ENCODE measurements at places on chromosomes 5 and 9. TPM values are rescaled to one million over a fixed set of nuclear protein-coding genes. Genes with fewer than 3 reads are reported as not detected.

Gene ARPC5L
- total RNA-seq = 22.7 TPM

Gene CAMK4
- 0.90 TPM for total RNA-seq

Gene PSD2
- 0.62 TPM for total RNA-seq

Gene BTNL3
- not detected for total RNA-seq

Gene NSUN2
- total RNA-seq = 38.6 TPM

Gene AOPEP
- total RNA-seq = 299 TPM

Gene CTNND2
- total RNA-seq = 0.24 TPM

Gene F12
- total RNA-seq = 0.23 TPM

Gene ENTPD8
- total RNA-seq = not detected

Gene HTR1A
- 0.52 TPM for total RNA-seq

DNA sequence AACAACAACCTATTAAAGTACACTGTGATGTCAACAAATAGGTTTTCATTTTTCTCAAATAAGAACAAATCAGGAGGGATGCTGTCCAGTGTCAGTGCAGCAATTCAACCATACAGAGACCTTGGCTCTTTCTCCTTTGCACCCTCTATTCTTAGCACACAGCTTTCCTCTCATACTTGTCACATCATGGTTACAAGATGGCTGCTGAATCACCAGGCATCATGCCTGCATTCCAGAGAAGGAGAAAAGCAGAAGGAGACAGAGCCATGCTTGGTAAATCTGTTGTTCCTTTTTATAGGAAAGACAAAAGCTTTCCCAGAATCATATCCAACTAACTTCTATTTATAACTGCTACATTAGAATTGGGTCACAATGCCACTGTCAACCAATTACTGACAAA, 124.7 kb upstream of the VLDLR start:
- no peak for DNase-seq
- no peak overlapping the region for H3K4me3 ChIP-seq
- no peaks in the 10 kb centered on the region for H3K27me3 ChIP-seq
- no peaks in the 10 kb centered on the region for H3K4me1 ChIP-seq

- H3K27me3 ChIP-seq = no peaks in the 10 kb centered on the region
- H3K27ac ChIP-seq = no peak overlapping the region
- H3K36me3 ChIP-seq = no peaks in the 10 kb centered on the region
- H3K4me1 ChIP-seq = no peaks in the 10 kb centered on the region
- H3K4me3 ChIP-seq = no peak overlapping the region
These were observed 4.0 kb upstream of the EHMT1 start for GRCh38 chr9:137614631-137615386.

GRCh38 chr5:79011219-79011836, 26.2 kb upstream of the ARSB start:
- no peak overlapping the region for H3K4me3 ChIP-seq
- no peaks in the 10 kb centered on the region for H3K4me1 ChIP-seq
- H3K36me3 ChIP-seq = no peaks in the 10 kb centered on the region
- no peaks in the 10 kb centered on the region for H3K27me3 ChIP-seq

- no peak overlapping the region for H3K4me3 ChIP-seq
- no peaks in the 10 kb centered on the region for H3K4me1 ChIP-seq
- DNase-seq = no peak
- H3K27ac ChIP-seq = no peak overlapping the region
- H3K27me3 ChIP-seq = no peaks in the 10 kb centered on the region
These were observed 124.1 kb upstream of the STC2 start for GRCh38 chr5:173452119-173452905.

- DNase-seq = no peak
- no peaks in the 10 kb centered on the region for H3K36me3 ChIP-seq
- no peak overlapping the region for H3K4me3 ChIP-seq
- no peaks in the 10 kb centered on the region for H3K27me3 ChIP-seq
These were observed 404.0 kb downstream of the PDE4D start for GRCh38 chr5:59489551-59489950.

DNA sequence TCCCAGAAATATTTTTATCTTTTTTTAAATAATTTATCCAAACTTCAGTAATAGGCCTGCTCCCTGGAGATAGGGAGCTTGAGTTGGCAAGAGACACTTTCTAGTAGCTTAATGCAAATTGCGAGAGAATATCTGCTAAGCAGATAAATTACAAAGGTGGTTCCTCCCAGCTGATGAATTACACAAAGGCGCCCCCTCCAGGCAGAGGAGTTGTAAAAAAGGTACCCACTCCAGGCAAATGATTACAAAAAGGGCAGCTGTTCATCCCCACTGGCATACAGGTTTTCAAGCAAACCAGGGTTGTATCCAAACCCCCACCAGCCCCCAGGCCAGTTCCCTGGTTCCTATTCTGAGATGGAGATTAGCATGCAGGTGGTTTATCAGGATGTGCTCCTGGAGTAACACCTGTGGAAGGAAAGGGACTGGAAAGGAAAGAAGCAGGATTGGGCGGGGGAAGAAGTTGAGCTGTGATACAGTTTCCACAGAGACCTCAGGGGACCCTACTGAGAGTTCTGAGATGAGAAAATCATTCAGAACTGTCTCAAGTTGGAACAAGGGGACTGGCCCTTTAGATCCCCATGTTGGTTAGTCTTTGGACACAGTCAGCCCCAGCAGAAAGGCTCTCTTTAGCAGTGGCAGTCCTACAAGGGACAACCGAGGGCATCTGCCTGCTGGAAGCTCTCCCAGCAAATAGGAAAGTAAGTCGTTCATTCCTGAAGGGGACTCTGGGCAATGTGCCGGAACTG, 25.5 kb downstream of the ESM1 start:
- DNase-seq = no peak
- H3K36me3 ChIP-seq = no peaks in the 10 kb centered on the region
- no peak overlapping the region for H3K4me3 ChIP-seq
- no peaks in the 10 kb centered on the region for H3K27me3 ChIP-seq
- no peaks in the 10 kb centered on the region for H3K4me1 ChIP-seq
- H3K27ac ChIP-seq = no peak overlapping the region

GRCh38 chr9:70935856-70936255, 185.6 kb downstream of the TRPM3 start:
- H3K4me3 ChIP-seq = no peak overlapping the region
- no peaks in the 10 kb centered on the region for H3K27me3 ChIP-seq
- DNase-seq = no peak

GRCh38 chr5:6154216-6154615, 224.1 kb downstream of the MED10 start:
- H3K36me3 ChIP-seq = no peaks in the 10 kb centered on the region
- no peaks in the 10 kb centered on the region for H3K4me1 ChIP-seq
- H3K27me3 ChIP-seq = no peaks in the 10 kb centered on the region
- H3K27ac ChIP-seq = no peak overlapping the region
- no peak for DNase-seq

DNA sequence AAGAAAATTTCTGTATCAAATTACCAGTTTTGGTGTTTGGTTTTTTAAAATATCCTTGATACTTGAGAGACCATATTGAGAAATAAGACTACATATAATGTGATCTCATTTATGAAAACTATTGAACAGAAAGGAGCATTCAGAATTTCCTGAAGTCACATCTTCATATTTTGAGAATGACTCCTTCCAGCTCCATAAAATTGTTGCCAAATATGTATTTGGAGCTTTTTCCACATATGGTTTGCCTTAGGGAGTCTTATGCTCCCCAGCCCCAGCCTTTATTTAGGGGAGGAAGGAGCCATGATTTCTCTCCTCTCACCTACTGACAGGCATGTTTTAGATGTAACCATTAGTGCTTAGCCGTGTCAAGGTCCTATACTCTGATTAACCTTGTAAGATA, 51.1 kb downstream of the GCNT1 start:
- H3K4me1 ChIP-seq = no peaks in the 10 kb centered on the region
- H3K27ac ChIP-seq = no peak overlapping the region
- no peak for DNase-seq
- no peaks in the 10 kb centered on the region for H3K27me3 ChIP-seq

GRCh38 chr5:8580298-8580697, 711.4 kb downstream of the MTRR start:
- H3K4me1 ChIP-seq = no peaks in the 10 kb centered on the region
- H3K27me3 ChIP-seq = no peaks in the 10 kb centered on the region
- DNase-seq = no peak
- no peaks in the 10 kb centered on the region for H3K36me3 ChIP-seq

DNA sequence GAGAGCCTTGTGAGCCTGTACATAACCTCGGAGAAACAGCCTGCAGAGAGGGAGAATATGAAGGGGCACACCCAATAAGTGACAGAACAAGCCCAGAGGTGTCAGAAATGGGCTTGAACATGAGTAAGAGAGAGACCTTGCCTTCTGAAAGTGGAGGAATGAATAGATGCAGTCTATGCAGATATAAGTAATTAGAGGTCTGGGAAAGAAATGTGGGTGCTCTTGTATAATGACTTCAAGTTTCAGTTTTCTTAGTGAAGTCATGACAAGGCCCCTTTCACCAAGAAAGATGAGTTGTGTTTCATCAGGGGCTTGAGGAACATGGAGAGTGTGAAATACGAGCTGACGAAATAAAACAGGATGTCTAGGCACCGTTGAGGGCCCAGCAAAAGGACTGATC, 15.1 kb downstream of the GRAMD2B start:
- H3K4me1 ChIP-seq = peaks cover 4% of the 10 kb centered on the region
- no peak for DNase-seq
- no peak overlapping the region for H3K4me3 ChIP-seq
- H3K27ac ChIP-seq = no peak overlapping the region
- peaks cover 3% of the 10 kb centered on the region for H3K36me3 ChIP-seq
- H3K27me3 ChIP-seq = no peaks in the 10 kb centered on the region

DNA sequence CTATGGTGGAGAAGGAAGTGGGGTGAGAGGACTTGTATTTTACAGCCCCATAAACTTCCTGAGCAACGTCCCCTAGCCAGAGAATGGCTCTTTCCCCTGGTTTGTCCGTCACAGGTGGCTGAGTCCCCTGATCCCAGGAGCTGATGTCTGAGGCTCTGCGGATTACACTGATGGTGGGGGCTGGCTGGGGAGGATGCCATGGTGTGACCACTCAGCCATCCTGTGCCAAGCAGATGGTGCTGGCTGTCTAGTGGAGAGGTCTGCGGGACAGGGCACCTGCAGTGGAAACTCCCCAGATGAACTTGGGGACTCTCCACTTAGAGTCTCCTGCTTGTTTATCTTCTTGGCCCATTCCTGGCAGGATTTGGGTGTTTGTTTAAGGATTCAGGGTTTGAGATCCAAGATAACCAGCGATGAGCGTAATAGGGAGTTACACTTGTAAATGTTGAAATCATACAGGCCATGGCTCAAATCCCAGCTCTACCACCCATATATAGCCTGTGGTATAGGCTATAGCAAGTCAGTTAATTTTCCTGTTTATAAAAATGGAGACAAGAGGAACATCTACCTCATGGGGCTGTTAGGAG, 4.7 kb upstream of the PTGS1 start:
- H3K4me3 ChIP-seq = no peak overlapping the region
- H3K36me3 ChIP-seq = no peaks in the 10 kb centered on the region
- no peak overlapping the region for H3K27ac ChIP-seq
- no peaks in the 10 kb centered on the region for H3K27me3 ChIP-seq
- no peaks in the 10 kb centered on the region for H3K4me1 ChIP-seq

- H3K4me1 ChIP-seq = no peaks in the 10 kb centered on the region
- no peaks in the 10 kb centered on the region for H3K36me3 ChIP-seq
- H3K27me3 ChIP-seq = no peaks in the 10 kb centered on the region
- H3K4me3 ChIP-seq = no peak overlapping the region
- DNase-seq = no peak
- no peak overlapping the region for H3K27ac ChIP-seq
These were observed 239.7 kb downstream of the HSPA4 start for GRCh38 chr5:133291524-133291923.

GRCh38 chr5:170614065-170614490, 110.3 kb downstream of the KCNIP1 start:
- peaks cover 3% of the 10 kb centered on the region for H3K27me3 ChIP-seq
- DNase-seq = no peak
- H3K4me1 ChIP-seq = no peaks in the 10 kb centered on the region
- no peaks in the 10 kb centered on the region for H3K36me3 ChIP-seq

GRCh38 chr5:94747371-94747770, 128.9 kb downstream of the SLF1 start:
- H3K4me3 ChIP-seq = no peak overlapping the region
- no peaks in the 10 kb centered on the region for H3K36me3 ChIP-seq
- DNase-seq = no peak
- H3K27ac ChIP-seq = no peak overlapping the region

GRCh38 chr5:112338681-112339337, 80.3 kb downstream of the EPB41L4A start:
- no peaks in the 10 kb centered on the region for H3K27me3 ChIP-seq
- H3K36me3 ChIP-seq = no peaks in the 10 kb centered on the region
- no peaks in the 10 kb centered on the region for H3K4me1 ChIP-seq
- H3K27ac ChIP-seq = no peak overlapping the region
- H3K4me3 ChIP-seq = no peak overlapping the region

- H3K27ac ChIP-seq = no peak overlapping the region
- H3K36me3 ChIP-seq = no peaks in the 10 kb centered on the region
- no peaks in the 10 kb centered on the region for H3K4me1 ChIP-seq
- no peak overlapping the region for H3K4me3 ChIP-seq
These were observed 88.6 kb upstream of the MYO10 start for GRCh38 chr5:17024686-17025180.

DNA sequence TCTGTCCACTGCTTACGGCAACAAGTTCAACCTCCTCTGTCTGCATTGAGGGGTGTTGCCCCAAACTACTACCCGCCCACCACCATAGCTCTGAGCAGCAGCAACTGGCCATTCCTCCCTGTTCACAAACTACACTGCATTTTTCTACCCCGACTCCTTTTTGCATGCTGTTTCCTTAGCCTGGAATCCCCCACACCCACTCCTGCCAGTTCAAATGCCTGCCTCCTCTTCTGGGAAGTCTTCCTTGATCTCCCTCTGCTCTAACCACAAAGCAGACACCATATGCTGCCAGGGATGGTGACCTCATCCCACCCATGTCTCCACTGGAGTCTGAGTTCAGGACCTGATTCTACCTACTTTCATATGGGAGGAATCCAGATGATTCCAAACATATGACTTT, 13.3 kb downstream of the ALDH1B1 start:
- H3K27ac ChIP-seq = no peak overlapping the region
- H3K27me3 ChIP-seq = no peaks in the 10 kb centered on the region
- H3K4me3 ChIP-seq = no peak overlapping the region
- DNase-seq = peak; percentile 17
- no peaks in the 10 kb centered on the region for H3K4me1 ChIP-seq

DNA sequence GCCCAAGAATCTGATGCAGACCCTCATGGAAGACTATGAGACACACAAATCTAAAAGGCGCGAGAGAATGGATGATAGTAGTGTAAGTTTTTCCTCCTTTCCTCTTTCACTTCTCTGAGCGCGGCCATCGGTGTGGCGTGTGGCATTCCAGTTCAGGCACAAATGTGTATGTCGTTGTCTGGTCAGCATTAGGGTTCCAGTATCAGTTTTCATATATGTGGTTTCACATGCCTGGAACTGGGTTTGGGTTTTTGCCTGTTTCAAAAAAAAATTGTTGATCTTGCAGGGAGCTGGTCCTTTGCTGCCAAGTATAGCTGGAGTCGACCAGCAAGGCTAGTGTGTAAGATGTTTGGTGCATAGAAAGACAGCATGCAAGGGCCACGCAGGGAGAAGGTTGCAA, 51.5 kb downstream of the C9orf152 start:
- peaks cover 3% of the 10 kb centered on the region for H3K36me3 ChIP-seq
- H3K4me1 ChIP-seq = peaks cover 8% of the 10 kb centered on the region
- H3K27me3 ChIP-seq = no peaks in the 10 kb centered on the region
- no peak for DNase-seq
- H3K4me3 ChIP-seq = no peak overlapping the region

All from aorta (tissue), 5 donors.